ENCODE measurements at places on chromosomes 13 and 19. TPM values are rescaled to one million over a fixed set of nuclear protein-coding genes. Genes with fewer than 3 reads are reported as not detected.

GRCh38 chr19:19595171-19595701, 23.3 kb downstream of the PBX4 start:
- no peak for DNase-seq

DNA sequence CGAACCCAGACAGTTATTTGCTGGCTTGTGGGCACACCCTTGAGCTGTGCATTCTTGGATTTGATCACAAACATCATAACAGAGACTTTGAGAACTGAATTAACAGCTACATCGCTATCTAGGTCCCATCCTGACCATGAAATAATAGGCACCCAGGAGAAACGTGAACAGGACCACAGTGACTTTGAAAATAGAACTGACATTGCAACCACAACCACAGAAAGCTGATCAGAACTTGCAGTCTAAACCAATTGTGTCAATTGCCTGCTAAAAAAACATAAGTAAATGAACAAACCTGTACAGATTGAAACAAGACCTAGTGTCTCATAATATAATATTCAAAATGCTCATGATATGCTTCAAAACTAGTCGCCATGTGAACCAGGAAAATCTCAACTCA, 18.3 kb upstream of the KATNAL1 start:
- DNase-seq, result no peak

GRCh38 chr19:21202865-21203494, 61.1 kb downstream of the ZNF431 start:
- no peak for DNase-seq

DNA sequence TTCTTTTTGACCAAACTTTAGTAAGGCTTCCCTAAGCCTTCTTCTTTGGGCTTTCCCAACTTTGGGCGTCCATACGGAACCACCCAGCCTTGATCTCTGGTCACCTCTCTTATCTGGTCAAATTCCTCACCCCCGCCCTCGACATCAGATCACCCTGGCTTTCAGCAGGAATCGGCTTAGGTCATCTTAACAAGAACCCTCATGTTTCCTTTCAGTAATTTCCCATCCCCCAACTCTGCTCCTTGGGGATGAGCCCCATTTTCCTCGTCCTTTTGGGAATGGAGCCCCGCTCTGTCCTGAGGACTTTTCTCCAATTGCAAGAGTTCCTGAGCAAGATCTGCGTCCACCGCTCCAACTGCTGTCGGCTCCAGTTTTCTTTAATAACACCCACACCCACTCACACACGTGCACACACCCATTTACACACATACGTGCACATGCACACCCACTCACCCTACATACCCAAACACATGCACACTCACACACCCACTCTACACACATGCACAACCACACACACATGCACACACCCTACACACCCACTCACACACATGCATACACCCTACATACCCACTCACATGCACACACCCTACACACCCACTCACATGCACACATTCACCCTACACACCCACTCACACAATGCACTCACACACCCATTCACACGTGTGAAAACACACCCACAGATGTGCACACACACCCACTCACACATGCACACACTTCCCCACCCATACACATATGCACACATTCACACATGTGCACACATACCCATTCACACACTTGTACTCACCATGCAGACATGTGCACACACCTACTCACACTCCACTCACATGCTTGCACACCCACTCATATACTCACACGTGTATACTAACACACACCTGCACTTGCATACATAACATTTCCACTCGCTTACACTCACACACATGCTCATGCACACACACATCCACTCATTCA, 87.0 kb upstream of the TM9SF2 start:
- no peak for DNase-seq

GRCh38 chr13:74017301-74018061, 116.7 kb downstream of the KLF12 start:
- no peak for DNase-seq

DNA sequence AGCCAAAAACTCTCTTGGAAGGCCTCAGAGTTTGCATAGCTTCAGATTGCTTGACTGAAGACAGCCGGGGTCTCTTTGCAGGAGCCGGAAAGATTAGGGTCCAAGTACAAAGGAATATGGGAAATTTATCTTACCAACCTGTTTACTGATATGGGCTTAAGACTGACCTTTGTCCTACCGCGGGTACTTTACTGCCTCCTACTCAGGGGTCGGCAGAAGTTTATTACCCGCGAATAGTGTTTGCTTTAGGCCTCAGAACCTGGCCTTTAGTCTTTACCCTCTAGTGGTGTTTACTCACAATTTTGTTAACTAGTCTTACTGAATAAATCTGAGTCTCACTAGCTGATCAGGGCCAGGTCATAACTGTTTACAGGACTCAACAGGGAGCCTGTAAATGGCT, 765.4 kb upstream of the SPRY2 start:
- DNase-seq, result no peak

SLC8A2 gene
- total RNA-seq, result 1.4 TPM

- DNase-seq, result no peak
These were observed 325.7 kb downstream of the RFC3 start for GRCh38 chr13:34143637-34144036.

DNA sequence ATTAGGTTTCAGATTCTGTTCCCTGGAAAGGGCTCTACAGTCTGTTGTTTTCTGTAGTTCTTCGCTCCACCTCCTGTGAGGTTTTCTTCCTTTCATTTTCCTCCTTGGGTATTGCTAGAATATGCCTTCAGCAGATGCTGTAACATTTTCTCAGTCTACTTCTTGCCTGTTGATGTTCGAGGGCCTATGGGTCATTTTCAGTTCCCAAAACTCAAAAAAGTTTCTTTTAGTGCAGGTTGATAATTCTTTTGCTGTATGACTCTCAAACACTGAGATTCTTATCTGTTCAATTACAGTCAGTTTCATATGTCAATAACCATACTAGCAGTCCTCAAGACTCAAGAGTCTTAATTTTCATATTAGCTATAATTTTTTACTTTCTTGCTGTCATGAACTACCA, 268.3 kb downstream of the RFC3 start:
- no peak for DNase-seq

ZNF723 gene
- not detected for total RNA-seq

GRCh38 chr19:7986321-7987113, 18.9 kb downstream of the ELAVL1 start:
- DNase-seq, result no peak

DNA sequence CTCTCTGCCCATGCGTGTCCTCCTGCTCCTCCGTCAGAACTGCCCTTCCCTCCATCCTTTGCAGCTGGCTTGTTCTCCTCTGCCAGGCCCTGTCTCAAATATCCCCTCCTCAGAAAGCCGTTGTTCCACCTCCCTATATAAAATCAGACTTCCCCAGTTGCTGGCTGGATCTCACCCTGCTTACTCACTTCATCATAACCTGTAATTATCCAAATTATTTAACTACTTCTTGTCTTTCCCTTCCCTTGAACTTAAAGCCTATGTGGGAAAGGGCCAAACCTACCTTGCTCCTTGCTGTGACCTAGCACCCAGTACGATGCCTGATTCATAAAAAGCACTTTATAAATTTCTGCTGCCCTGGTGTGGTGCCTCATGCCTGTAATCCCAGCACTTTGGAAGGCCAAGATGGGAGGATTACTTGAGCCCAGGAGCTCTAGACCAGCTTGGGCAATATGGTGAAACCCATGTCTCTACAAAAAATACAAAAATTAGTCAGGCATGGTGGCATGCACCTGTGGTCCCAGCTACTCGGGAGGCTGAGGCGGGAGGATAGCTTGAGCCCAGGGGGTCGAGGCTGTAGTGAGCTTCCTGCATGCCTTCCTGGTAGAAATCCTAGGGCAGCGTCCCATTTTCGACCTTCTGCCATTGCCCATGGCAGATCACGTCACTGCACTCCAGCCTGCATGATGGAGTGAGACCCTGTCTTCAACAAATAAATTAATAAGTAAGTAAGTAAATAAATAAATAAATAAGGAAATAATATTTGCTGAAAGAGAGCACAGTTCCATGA, 39.5 kb upstream of the ZNF536 start:
- DNase-seq, result no peak

DNA sequence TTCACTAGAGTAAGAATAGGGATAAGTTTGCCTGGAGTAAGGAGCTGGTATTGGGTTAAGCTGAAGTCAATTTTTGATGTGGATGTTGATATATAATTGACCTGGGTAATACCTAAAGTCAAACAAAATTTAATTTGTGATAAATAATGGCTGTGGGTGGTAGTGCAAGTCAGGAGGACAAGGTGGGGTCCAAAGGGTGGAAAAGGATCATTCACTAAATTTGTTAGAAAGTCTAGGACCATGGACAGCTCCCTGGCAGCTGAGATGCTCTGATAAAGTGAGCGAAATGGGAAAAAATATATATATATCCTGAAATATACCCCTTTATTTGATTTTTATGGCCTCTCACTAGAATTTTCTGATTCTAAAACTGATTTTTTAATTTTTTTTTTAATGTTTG, 463.5 kb downstream of the GPC6 start:
- DNase-seq, result no peak

DNA sequence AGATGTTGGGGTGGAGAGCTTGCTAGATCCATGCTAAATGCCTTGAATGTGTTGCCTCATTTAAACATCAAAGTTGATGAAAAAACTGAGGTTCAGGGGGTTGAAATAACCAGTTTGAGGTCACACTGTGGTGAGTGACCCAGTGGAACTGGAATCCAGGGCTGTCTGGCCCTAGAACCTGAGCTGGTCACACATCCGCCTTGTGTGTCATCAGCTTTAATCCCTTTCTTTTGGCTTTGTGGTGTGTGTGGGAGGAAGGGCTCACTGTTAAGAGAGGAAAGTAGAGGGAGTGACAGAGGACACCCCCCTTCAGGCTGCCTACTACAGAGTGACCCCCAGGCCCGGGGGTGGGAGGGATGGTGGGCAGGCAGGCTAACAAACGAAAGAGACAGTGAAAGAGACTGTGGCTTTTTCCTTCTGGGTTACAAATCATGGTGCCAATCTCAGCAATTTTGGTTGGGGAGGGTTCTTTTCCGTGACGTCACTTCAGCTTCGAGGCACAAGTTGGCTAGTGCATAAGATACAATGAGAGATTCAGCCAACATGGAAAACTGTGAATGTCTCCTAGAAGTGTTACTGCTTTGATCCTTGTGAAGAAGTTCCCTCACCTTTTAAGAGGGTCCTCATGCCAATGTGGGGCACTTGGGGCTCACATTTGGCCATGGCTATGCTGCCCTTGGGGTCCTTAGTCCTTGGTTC, 164.9 kb downstream of the DLEU7 start:
- no peak for DNase-seq

- DNase-seq, result no peak
These were observed 114.8 kb downstream of the LRCH1 start for GRCh38 chr13:46667687-46668281.

DNA sequence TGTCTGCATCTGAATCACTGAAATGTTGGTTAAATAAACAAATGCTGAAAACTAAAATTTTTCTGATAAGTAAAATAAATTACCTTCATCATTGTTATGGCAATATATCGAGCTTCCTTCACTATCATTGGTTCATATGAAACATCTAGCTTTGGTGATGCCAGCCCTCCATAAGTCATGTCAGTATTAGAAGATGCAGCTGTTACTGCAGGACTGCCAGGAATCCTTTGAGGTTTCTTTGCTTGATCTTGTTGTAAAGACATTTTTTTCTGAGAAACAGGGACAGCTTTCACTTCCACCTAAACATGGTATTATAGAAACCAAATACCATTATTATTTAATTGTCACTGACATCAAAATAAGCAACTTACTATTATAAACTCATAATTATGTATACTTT, 123.7 kb upstream of the FBXL3 start:
- DNase-seq, result no peak

CEACAM21 gene
- total RNA-seq, result not detected

GRCh38 chr13:50322006-50322405, 306.8 kb downstream of the KCNRG start:
- no peak for DNase-seq

TTYH1 gene
- 144 TPM for total RNA-seq

MISP3 gene
- total RNA-seq, result 3.0 TPM

GRCh38 chr19:2195914-2196313, 32.2 kb downstream of the DOT1L start:
- no peak for DNase-seq

GRCh38 chr19:27770095-27770494, 1442.9 kb downstream of the UQCRFS1 start:
- no peak for DNase-seq

CRLF1 gene
- total RNA-seq, result 4.4 TPM
